ENCODE measurements at places on chromosomes 1 and 21.

DNA sequence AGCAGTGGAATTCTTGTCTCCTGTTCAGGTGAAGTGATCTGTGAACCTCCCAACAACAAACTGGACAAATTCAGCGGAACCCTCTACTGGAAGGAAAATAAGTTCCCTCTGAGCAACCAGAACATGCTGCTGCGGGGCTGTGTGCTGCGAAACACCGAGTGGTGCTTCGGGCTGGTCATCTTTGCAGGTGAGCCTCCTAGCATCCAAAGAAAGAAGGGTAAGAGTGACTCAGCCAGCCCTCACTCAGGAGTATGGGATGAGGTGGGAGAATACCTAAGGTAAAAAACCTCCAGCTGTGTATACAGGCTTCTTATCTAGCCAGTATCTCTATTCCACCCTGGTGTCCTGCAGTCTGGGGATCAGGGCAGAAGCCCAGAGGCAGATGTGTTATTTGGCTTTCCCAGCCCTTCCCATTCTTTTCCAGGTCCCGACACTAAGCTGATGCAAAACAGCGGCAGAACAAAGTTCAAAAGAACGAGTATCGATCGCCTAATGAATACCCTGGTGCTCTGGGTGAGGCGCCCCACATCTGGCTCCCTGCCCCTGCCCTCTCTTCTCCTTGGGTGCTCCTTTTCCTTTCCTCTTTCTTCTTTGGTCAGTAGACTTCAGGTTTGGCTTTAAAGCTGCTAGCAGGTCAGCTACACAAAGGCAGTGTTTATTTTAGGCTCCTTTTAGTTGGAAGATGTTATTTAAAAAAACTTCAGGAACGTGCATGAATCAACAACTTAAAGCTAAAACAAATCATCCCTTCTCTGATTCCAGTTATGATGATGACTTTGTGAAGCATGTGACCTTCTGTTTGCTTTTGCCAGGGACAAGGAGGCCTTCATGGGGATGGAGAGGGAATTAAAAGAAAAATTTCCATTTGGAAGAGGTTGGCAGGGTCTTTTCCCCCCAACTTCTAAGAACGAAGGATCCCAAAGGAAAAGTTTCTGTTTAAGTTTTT is 9.0 kb downstream of the ATP8B2 start:
- DNase-seq: no peak

DNA sequence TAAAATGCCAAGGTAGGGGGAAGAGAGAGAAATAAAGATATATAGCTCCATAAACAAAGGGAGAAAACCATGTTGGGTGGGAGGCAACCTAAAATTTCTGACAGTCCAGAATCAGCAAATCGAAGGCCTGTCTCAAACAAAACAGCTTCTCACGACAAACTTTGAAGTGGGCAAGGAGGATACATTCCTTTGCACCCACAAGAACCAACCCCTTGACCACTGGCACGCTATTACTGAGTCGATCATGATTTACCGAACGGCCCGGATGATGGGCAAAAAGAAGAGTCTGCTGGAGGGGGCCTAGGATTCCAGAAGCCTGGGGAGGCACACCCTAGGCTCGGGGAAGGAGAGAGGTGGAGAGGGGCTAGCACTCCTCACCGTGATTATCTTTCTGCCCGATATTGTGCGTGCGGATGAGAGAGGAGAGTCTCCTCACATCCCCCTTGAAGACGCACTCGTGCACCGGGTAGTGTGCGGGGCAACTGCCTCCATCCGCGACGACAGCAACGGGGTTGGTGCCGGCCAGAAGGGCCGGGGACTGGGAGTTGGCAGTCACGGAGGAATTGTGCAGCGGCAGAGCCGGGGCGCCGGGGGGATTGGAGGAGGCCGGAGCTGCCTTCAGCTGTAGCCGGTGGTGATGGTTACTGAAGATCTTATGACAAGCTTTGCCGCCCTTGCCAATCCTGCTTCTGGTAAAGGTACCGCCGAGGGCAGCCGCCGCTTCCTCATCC is 756 bp downstream of the ANKRD13C start:
- DNase-seq: peak; percentile 79

DNA sequence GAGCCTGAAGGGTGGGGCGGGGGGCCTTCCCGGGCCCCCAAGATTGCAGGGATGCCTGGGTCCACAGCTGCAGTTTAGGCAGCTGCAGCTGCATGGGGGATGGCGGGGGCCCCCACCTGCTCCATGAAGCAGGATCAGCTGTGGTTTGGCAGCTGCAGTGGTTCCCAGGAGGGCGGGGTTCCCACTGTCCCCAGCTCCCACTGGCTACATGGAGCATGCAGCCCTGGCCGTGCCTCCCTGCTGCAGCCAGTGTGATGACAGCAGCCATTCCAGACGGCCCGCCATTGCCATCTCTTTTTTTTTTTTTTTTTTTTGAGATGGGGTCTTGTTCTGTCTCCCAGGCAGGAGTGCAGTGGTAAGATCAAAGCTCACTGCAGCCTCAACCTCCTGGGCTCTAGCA is 992 bp upstream of the C1QA start:
- DNase-seq: no peak

GRCh38 chr1:46489638-46490405 is at the start of gene DMBX1:
Gene DMBX1 (plus strand): TSS chr1:46489836. CDS start chr1:46507011, 17,175 bp downstream.
- no peak for DNase-seq

DNA sequence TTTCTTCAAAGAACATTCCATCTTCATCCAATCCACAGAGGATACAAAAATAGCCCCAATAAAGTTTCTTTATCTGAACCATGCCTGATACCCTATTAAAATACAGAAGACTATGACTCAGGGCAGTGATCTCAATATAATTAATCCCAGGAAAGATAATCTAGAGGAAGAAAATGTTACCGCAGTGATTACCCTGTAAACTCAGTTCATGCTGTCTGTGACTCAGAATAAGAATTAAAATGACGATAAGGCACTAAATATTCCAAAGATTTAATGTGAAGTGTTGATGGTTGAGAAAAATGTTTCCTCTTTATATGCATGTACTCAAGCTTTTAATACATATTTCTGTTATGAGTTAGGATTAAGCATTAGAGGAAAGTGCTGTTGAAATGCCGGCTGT is 88.6 kb upstream of the LYPLAL1 start:
- DNase-seq: peak; percentile 87

All from fibroblast of skin of scalp (primary cell).